ENCODE measurements at places on chromosomes 2 and 18. TPM values are rescaled to one million over a fixed set of nuclear protein-coding genes. Genes with fewer than 3 reads are reported as not detected.

Gene SPATA3
- not detected for total RNA-seq

Gene ST6GAL2
- total RNA-seq = not detected

- no peak for DNase-seq
These were observed 183.9 kb downstream of the FAM210A start for GRCh38 chr18:13542520-13542847.

DNA sequence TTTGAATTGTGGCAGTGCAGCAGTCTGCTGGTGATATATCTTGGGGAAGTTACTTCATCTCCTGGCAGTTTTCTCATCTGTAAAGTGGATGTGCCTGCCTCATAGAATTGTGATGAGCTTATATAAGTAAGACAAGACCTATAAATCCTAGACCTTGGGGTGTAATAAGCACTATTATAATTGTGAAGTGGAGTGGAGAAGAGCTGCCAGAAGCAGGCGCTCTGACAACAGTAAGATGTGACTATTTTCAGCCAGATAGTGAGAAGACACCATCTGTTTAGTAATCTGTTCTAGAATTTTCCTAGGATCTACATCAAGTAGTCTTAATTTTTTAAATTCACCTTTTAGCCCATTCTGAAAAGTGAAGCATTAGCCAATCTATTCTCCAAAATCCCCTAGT is 85.6 kb upstream of the TSPYL6 start:
- DNase-seq = no peak

Measured in HT-29 (cell line).